ENCODE measurements at places on chromosomes 1 and 21.
A peak's percentile ranks its signal among the peaks of the same experiment; 100 is the strongest.

DNA sequence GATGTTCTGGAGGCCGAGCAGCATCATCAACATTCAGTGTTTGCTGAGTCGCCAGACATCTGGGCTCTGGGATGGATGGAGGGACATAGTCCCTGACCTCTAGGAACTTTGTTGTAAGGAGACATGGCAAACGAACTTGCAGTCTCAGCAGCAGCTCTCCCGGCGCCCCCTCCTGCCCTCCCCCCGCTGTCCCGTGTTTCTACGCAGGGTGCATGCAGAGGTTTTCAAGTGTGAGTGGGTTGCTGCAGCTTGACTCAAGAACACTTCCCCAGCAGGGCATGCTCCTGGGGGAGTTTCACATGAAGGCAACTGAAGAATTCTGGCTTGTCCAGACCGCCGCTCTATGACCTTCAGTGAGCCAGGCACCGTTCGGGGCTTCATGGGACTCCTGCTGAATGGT, 121.9 kb downstream of the CAMTA1 start:
- DNase-seq: no peak

- DNase-seq: no peak
These were observed 18.6 kb upstream of the GBP5 start for GRCh38 chr1:89291276-89291675.

DNA sequence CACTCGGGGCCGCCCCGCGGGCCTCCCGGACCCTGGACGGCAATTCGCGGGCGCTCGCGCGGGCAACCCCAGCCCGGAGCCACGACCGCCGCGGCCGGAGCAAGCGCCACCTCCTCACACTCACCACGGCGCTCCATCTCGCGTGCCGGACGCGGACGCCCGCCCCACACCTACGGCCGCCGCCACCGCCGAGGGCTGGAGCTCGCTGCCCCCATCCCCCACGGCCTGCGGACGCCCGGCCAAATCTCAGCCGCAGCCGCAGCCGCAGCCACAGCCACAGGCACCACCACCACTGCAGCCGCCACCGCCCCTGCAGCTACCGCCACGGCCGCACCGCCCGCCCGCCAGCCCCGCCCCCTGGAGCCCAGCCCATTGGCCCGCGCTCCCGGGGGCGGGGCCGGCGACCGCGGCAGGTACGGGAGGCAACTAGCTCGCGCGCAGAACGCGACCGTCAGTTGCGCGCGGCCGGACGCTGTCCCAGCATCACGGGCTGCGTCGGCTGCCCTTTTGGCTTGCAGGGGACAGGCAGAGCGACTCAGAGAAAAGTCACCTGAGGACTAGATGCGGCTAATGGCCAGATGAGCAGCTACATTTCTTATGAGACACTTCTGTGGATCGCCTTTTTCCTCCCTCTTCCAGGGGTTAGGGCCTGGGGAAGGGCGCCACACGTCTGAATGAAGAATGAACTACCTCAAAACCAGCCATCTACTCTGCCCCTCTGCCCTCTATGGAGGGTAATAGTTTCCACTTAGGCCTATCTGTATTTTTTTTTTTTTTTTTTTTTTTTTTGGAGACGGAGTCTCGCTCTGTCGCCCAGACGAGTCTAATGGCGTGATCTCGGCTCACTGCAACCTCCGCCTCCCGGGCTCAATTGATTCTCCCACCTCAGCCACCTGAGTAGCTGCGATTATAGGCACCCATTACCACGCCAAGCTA, at the start of gene ARHGAP29:
TSS of gene ARHGAP29 (minus strand) at position 294 of the 936 bp plus-strand sequence. CDS start 5,973 bp downstream, outside the sequence.
- DNase-seq: peak; percentile 48

DNA sequence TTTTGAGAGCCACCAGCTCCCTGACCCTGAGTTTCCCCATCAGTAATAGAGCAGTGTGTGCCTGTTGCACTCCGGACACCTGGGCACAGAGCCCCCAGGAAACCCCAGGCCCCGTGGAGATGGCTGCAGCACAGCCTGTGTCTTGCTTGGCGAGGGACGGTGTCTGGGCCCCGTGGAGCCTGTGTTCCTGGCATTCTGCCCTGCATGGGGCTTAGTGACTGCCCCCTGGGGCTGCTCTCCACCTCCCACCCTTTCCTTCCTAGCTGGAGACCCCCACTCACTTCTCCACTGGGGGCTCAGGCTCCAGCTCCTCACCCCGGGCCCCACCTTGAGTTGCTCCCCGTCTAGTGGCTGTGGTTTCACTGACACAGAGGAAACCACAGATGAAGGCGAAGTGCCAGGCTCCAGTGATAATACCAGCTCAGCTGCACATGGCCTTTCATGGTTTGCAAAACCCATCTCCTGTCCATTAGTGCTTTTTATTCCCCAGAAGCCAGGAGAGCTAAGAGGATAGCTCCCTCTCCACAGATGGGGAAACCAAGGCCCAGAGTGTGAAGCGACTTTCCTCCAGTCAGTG, 39.4 kb downstream of the DMRTB1 start:
- DNase-seq: no peak

DNA sequence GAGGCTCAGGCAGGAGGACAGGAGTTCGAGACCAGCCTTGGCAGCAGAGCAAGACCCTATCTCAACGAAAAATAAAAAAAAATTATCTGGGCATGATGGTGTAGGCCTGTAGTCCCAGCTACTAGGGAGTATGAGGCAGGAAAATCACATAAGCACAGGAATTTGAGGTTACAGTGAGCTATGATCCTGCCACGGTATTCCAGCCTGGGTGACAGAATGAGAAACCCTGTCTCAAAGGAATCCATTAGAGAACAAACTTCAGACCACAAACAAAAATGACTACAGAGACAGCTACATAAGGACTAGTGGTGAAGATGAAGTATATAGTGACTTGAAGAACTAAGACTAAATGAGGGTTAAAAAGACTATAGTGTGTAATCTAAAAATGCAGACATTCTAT, 233.1 kb downstream of the RERE start:
- DNase-seq: no peak

GRCh38 chr1:198903203-198903602, 264.4 kb downstream of the PTPRC start:
- no peak for DNase-seq

DNA sequence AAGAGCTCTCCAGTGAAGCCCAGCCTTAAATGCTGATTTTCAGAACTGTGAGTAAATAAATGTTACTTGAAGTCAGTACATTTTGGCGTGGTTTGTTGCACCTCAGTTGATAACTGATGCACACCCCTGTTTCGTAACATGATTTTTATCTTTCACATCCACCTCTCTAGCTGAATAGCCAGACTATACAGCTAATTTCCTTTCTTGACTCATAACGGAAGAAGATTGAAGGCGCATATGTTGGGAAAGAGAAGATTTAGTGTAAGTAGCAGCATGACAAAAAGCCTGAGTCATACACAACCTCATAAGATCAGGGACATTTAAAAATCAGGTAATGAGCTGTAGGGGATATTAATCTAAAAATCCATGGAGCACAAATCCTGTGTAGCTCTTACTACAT, 716.2 kb upstream of the ZP4 start:
- no peak for DNase-seq

- no peak for DNase-seq
These were observed 30.4 kb upstream of the ZBTB21 start for GRCh38 chr21:42040411-42041180.

GRCh38 chr1:115980998-115981993, 5.0 kb downstream of the SLC22A15 start:
- DNase-seq: no peak

- DNase-seq: no peak
These were observed 26.5 kb downstream of the SSBP3 start for GRCh38 chr1:54379555-54380289.

DNA sequence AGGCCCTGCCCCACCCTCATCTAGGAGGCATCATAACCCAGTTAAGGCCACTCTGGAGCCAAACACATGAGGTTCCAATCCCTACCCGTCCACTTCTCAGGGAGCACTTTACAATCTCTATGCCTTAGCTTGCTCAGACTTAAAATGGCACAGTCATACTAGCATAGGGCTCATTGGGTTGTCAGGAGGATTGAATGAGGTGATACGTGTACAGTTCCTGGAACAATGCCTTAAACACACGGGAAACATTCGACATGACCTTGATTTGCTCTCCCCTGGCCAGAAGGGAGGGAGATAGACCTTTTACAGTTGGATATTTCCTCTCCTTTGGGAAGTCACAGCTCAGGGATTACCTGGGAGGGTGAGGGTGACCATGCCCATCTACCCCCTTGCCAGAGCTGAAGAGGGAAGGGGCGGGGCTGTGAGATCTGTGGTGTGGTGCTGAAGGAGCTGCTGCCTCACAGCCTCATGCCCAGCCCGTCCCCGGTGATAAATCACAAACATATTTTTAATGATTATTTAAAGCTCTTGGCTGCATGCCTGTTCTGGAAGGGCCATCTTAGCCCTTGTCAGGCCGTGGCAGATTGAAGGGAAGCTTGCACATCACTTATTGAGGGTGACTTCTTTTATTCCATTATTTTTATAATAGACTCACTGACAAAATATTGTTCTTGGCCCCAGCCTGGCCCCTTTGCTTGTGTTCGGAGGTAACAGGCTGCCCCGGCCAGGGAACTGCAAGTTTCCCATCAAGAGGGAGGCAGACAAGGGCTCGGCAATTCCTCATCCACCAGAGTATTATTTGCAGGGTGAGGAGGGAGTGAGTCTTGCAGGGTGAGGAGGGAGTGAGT, 83.4 kb downstream of the FOXD2 start:
- DNase-seq: no peak

DNA sequence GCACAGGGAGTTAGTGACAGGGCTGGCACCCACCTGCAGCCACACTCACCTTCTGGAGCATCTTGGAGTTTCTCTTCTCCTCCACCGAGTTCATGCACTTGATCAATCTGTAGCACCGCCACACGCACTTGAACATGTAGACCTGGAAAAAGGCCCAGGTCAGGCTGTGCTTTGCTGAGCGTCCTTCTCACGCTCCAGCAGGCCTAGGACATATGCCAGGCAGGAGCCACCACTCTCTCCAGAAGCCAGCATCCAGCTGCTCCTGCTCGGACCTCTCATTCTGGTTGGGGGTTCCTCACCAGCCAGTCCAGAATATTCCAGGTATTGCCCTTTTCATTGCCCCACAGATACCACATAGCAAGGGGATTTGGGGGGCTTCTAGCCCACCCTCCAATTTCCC, 11.7 kb upstream of the MATN1 start:
- no peak for DNase-seq

DNA sequence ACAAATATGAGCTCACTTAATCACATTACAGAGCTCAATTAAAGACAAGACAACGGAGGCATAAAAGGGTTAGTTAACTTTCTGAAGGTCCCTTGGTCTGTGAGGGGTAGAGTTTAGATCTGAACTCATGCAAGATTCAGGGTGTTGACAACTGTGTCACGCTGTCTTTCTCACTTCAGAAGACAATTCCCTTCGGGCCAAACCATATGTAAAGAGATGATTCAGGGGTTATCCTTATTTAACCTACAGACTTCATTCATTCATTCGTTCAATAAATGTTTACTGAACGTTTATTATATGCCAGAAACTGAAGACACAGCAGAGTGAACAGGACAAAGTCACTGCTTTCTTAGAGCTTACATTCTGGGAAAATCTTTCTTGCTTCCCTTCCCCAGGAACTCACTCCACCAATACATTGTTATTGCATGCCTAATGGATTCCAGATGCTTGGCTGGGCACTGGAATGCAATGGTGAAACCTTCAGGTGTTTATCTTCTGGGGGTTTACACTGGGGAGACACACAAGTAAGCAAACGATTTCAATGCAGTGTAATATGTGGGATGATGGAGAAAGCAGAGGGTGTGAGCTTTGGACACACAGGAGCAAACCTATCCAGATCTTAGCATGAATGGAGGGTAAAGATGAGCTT, 6.4 kb downstream of the XCL1 start:
- no peak for DNase-seq

GRCh38 chr1:54850069-54850730, 36.8 kb downstream of the DHCR24 start:
- no peak for DNase-seq

- no peak for DNase-seq
These were observed 21.4 kb upstream of the SMAP2 start for GRCh38 chr1:40352126-40352525.

GRCh38 chr1:53288002-53288789, 39.7 kb downstream of the LRP8 start:
- no peak for DNase-seq

DNA sequence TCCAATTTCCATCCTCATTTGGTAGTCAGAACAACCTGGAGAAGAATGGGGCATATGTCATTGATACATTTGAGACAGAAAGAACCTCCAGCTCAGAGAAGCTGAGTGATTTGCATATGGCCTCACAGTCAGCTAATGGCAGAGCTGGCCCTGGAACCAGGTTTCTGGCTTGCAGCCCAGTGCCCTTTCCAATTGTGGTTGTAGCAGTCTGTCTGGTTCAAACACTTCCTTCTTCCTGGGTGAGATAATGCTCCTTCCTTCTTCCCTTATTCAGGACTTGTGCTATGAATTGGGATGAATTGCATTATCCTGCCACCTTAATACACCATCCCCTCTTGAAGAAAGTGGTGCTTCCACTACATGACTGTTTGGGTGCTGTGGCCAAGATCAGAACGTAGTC, 24.2 kb downstream of the SLC5A9 start:
- DNase-seq: no peak

GRCh38 chr21:40282912-40283886, 416.0 kb downstream of the PCP4 start:
- DNase-seq: no peak

DNA sequence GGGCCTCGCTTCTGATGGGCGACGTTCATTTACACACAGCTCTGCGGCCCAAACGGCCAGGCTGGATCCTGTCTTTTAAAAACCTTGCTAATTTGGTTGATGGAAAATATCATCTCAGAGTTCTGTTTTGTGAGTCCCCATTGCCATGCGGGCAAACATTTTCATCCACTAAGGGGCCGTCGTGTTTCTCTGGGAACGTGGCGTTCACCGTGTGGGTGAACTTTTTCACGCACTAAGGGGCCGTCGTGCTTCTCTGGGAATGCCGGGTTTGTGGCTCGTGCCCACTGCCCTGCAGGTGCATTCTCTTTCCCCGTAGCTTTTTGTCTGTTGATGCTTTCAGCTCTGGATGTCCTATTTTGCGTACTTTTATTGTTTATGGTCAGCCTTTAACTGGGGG, 6.8 kb downstream of the COL18A1 start:
- DNase-seq: no peak

- DNase-seq: no peak
These were observed 3.2 kb downstream of the ATP1B1 start for GRCh38 chr1:169109561-169110134.

GRCh38 chr1:6987940-6988339, 202.7 kb downstream of the CAMTA1 start:
- no peak for DNase-seq

DNA sequence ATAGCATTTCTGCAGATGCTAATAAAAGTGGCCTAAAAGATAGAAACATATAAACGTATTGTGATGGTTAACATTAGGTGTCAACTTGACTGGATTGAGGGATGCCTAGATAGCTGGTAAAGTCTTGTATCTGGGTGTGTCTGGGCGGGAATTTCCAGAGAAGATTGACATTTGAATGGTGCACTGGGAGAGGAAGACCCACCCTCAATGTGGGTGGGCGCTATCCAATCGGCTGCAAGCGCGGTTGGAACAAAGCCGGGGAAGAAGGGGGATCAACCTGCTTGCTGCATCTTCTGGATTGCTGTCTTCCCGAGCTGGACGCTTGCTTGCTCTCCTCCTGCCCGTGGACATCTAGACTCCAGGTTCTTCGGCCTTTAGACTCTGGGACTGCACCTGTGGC, 114.0 kb upstream of the ZNF644 start:
- no peak for DNase-seq

GRCh38 chr1:220182111-220182510, 88.2 kb downstream of the IARS2 start:
- no peak for DNase-seq
